ENCODE measurements at places on chromosomes 2 and 18.

GRCh38 chr18:26312199-26312598 lies 86.0 kb downstream of the TAF4B start:
- DNase-seq = no peak

DNA sequence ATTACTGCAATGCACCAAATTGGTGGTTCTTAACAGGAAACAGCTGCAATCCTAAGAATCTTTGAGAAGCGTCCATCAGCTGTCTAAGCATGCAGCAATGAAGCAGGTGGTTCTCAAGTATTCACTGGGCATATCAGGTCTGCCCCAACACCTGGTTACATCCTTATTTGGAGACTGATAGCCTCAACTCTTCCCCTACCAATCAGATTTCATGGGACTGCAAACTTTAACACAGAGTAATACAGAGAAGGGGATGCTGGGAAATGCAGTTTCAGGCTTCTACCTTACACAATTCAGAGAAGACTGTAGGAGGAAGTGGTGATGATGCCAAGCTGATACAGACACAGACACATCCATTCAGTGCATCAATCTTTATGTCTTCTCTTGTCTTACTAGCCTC lies 240.5 kb downstream of the BCL2 start:
- DNase-seq = no peak

GRCh38 chr2:186721956-186722355 lies 28.1 kb downstream of the FAM171B start:
- no peak for DNase-seq

- DNase-seq = no peak
Observed at GRCh38 chr2:98805412-98806171, 74.7 kb upstream of the MGAT4A start.

DNA sequence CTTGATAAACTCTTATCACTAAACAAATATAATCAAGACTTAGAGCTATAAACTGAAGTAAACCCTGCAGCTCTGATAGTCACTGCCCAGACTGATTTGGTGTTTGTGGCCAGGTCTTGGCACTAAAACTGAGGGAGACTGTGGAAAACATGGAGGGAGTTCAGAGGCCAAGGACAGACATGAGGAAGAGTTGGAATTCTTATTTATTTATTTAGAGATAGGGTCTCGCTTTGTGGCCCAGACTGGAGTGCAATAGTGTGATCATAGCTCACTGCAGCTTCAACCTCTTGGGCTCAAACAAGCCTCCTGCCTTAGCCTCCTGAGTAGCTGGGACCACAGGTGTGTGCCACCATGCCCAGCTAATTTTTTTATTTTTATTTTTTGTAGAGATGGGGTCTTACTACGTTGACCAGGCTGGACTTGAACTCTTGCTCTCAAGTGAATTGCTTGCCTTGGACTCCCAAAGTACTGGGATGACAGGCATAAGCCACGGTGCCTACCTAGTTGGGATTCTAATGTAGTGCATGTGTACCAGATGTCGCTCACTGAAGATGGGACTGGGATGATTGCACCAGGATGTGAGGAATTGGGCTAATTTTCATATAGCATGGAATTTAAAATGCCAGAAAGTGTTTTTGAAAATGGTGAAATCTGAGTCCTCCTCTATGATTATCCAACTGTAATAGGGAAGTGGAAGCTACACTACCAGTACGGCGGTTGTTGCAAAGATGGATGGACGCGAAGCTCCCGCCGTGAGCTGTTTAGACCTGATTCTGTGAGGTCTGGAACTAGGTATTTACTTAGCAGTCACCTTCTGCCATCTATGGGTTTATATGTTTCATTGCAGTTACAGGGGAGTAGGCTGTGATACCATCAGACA lies 52.7 kb upstream of the CTLA4 start:
- peak; percentile 18 for DNase-seq

DNA sequence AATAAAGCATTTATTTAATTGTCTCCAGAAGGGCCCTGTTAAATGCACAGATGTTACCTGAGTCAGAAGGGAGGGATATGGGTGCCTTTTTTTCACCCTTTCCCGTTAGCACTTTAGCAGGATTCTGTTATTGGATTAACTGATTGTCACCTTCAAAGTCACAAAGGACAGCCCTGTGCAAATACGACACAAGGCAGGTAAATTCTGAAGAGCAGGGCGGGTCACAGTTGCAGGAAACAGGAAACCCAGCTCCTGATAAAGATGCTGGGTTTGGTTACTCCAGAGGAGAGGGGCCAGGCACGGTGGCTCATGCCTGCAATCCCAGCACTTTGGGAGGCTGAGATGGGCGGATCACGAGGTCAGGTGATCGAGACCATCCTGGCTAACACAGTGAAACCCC lies 11.4 kb upstream of the PKDCC start:
- no peak for DNase-seq

- DNase-seq = no peak
Observed at GRCh38 chr2:153595939-153596338, 117.4 kb upstream of the RPRM start.

- no peak for DNase-seq
Observed at GRCh38 chr2:71759060-71759459, 305.7 kb downstream of the DYSF start.

- DNase-seq = no peak
Observed at GRCh38 chr2:205297368-205297767, 384.9 kb upstream of the NRP2 start.

DNA sequence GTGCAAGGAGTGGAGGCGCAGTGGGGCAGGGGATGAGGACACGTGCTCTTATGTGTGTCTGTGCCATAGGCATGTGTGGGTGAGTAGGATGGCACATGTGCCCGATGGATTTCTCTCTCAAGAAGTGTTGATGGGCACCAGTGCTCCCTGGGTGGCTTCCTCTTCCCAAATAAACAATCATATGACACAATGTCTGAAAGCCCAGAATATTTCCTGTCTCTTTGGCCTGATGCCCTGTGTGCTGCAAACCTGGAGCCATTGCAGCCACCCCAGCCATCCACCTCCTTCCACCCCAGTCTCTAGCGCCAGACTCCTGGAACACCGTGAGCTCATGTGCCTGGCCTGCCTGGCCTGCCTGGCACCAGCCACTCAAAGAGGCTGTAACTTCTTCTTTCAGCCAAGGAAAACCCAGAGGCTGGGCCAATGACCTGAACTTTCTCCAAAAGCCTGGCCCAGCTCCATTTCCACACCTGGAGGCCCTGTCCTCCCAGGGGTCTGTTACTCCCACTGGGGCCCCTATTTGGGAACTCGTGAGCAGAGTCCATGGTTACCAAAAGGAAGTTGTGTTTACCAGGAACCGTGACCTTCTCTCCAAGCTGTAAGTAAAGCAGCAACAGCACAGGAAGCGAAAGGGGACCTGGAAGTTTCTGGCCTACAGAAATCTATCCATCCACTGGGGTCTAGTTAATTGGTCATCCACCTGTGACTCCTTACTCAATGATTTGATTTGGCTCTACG lies 9.5 kb upstream of the ZBTB7C start:
- no peak for DNase-seq

DNA sequence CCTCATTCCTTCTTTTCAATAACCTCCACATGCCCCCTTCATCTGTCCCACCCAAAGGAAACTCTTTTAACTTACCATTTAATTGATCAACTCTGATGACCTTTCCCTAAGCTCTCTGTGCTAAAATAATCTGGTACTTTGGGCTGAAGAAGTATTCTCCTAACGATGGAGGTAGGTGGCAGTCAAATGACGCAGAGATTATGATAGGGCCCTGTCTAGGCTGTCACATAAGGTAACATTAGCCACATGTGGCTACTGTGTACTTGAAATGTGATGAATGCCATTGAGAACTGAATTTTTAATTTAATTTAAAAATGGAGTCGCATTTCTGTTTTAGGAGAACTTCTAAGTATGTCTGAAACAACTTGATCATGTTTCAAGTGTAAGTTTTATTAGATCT lies 140.5 kb upstream of the TNP1 start:
- DNase-seq = no peak

- DNase-seq = no peak
Observed at GRCh38 chr2:115524452-115524851, 1082.0 kb downstream of the DPP10 start.

- DNase-seq = no peak
Observed at GRCh38 chr2:128776461-128777195, 458.0 kb upstream of the HS6ST1 start.

GRCh38 chr18:36931106-36931505 lies 102.2 kb downstream of the KIAA1328 start:
- DNase-seq = no peak

DNA sequence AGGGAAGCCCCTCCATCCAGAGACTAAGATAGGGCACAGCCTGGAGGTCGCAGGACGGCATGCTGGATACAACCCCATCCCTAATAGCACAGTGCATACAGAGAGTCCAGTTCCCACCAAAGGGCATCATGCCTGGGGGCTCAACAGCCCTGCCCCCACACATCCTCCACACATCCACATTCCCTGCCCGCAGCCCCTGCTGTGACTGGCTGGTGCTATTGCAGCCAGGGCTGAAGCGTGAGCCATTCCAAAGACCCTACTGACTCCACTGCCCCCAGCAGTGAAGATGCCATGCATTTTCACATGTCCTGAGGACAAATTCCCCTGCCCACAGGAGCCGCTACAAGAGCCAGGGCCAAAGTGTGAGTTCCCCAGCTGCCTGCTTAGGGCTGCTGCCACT lies 641.6 kb downstream of the METTL4 start:
- DNase-seq = no peak

GRCh38 chr18:21100146-21100545 lies 11.5 kb downstream of the ROCK1 start:
- DNase-seq = no peak

DNA sequence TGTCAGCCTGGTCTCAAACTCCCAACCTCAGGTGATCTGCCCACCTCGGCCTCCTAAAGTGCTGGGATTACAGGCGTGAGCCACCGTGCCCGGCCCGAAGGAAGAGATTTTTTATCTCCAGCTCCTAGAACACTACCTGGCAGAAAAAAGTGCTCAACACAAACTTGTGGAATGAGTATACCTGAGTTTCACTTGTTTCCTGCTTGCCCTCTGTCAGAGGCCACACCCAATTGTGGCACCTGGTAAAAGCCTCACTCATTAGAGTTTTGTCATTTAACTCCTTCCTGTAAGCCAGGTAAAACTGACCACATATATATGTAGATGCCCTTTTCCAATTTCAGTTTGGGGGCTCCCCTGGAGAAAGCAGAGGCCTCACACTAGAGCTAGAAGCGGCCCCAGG lies 42.2 kb upstream of the RTN4 start:
- DNase-seq = no peak

DNA sequence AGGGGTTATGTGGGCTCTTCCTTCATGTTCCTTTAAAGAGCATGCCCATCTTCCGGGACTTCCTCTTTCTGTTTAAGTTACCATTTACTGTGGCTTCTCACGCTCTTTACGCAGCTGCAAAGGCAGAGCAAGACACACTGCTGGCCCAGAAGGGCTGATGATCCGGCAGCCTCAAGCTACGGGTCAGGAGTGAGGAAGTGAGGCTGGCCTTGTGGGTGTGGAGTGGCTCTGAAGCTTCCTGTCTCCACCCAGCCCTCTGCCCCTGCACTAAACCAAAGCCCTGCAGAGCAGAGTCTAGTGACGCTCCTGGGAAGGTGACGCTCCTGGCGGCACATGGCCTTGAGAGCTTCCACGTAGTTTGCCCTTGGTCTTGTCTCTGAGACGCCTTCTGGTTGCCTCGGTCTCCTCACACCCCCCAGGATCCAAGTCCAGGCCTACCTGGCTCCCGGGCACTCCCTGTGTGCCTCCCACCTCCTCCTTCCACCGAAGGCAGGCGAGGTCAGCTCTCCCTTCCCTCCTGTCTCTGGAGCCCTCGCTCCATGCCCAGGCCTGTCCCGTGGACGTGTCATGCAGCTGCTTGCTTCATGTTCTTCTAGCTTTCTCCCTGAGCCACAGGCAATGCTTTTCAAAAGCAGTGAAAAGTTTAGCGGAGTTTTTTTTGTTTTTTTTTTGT lies 50.3 kb downstream of the ARL4C start:
- peak; percentile 26 for DNase-seq

- DNase-seq = no peak
Observed at GRCh38 chr2:5946225-5947115, 254.3 kb downstream of the SOX11 start.

- no peak for DNase-seq
Observed at GRCh38 chr2:130767408-130767775, 12.1 kb downstream of the AMER3 start.

DNA sequence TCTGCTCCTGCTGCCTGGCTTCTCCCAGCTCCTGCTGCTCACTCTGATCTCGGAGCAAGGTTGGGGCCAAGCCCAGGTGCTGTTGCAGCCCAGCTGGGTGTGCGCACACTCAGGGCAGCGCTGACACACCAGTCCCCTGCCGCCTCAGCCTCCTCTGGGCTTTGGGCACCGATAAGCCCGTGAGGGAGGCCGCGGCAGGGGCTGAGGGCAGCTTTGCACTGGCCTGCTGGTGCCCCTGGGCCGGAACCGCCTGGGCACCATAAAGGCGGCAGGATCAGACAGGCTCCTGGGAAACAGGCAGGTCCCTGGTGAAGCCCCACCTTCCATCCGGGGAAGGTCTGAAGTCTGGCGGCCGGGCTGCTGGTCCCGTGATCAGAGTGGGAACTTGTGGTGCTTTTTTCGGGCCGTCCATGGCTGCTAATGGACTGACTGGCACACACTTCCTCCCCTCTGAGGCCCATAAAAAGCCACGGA lies 14.1 kb upstream of the EML6 start:
- DNase-seq = no peak

DNA sequence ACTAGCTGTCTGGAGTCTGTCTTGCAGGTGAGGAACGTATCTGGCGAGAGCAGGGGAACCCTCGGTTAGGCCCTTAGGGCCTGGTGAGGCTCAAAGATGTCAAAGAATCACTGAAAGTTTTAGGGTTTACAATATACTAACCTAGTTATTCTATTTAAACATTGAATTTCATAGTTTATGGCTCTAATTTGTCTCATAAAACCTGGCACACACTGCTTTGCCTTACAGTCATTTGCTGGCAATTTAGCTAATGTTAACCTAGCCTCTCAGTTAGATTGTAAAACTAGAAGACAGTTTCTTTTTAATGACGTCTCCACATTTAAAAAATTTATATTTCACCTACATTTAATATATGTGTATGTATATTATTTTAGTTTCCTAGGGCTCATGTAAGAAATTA lies 89.6 kb upstream of the DOCK10 start:
- DNase-seq = no peak

GRCh38 chr2:19358242-19359020 lies at the start of gene OSR1:
TSS of gene OSR1 (minus strand) at chr2:19358623. CDS start at chr2:19353805, 4,818 bp downstream.
- DNase-seq = peak; percentile 27

GRCh38 chr18:61901323-61901986 lies 8.6 kb upstream of the RNF152 start:
- DNase-seq = no peak

GRCh38 chr2:222646008-222646407 lies 9.9 kb downstream of the FARSB start:
- DNase-seq = no peak

- no peak for DNase-seq
Observed at GRCh38 chr2:223929571-223930102, 15.5 kb downstream of the WDFY1 start.

Data from C1 segment of cervical spinal cord (tissue), 14 donors.